EH (cell line): ENCODE measurements at places on chromosomes 7 and 10.

DNA sequence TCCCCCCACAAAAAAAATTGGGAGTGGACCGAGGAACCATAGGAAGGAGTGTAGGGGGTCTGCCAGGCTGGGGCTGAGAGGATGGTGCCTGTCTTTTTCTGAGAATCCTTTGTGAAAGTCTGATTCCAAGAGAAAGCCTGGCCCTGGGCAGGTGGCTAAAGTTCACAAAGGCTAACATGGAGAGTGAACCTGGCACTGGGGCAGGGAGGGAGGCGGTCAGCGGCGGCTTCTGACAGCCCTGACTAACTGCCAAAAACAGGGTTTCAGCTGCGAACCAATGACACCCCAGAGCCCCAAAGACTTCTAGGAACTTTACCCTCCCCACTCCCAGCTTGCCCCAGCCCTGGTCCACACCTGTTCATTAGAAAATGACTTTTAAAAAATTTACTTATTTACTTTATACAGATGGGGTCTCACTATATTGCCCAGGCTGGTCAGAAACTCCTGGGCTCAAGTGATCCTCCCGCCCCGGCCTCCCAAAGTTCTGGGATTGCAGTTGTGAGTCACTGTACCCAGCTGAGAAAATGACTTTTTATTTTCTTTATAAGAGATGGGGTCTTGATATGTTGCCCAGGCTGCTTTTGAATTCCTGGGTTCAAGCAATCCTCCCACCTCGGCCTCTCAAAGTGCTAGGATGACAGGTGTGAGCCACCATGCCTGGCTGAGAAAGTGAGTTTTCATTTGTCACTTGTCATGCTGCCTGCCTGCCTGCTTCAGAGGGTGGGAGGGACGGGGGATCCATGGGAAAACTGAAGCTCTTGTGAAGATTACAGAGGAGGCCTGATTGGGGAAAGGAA, 61.0 kb upstream of the DUSP5 start:
- DNase-seq, result no peak

- peak; percentile 68 for DNase-seq
Observed at GRCh38 chr7:17434841-17435692, 136.6 kb downstream of the AHR start.

DNA sequence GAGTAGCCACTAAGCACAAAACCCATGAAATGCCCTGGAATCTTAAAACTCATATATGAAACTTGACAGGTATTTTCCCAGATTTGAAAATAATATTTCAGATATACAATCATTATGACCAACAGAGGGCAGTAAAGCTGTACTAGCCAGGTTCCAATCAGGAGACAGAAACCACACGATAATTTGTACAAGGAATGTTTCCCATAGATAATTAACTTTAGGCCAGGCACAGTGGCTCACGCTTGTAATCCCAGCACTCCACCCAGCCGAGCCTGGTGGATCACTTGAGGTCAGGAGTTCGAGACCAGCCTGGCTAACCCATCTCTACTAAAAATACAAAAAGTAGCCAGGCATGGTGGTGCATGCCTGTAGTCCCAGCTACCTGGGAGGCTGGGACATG, 31.0 kb upstream of the NUB1 start:
- DNase-seq, result peak; percentile 31

DNA sequence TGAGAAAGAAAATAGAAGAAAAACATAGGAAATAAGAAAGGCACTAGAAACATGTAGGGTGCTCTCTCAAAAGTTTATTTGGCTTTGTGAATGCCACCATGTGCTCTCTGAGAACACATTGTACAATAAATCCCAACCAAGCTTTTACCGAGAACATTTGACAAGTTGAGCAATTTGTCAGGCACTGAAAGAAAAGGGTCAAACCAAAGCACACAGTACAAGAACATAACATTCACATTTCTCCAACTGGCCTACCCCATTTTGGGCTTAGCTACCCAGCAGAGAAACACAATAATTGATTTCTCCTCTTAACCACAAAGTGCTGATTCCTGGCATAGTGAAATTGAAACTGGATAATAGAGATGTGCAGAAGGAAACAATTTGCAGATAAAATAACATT, 69.2 kb upstream of the SLC39A12 start:
- no peak for DNase-seq

DNA sequence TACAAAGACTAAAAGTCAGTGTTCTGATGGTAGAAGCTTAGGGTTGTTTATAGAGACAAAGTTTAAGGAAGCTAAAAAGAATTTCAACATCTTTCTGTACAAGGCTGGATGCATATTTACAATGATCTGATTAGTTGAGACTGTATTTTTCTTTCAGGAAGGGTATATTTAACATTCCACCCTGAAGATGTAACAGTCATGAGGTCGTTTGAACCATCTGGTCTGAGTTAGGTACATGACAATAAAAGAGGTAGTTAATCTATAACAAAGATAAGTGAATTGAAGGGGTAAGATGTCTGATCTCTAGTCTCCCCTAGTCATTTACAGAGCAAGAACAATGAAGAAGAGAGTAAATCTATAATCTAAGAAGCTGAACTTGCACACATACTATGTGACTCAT, 821.2 kb downstream of the CNTNAP2 start:
- no peak for DNase-seq
